ENCODE measurements at places on chromosomes 6 and 20.

GRCh38 chr6:83883240-83883639 is 23.8 kb downstream of the CYB5R4 start:
- DNase-seq: no peak

- no peak for DNase-seq
These were observed 74.0 kb upstream of the PROKR2 start for GRCh38 chr20:5390720-5391119.

- no peak for DNase-seq
These were observed 52.5 kb downstream of the NUDT3 start for GRCh38 chr6:34339971-34340370.

DNA sequence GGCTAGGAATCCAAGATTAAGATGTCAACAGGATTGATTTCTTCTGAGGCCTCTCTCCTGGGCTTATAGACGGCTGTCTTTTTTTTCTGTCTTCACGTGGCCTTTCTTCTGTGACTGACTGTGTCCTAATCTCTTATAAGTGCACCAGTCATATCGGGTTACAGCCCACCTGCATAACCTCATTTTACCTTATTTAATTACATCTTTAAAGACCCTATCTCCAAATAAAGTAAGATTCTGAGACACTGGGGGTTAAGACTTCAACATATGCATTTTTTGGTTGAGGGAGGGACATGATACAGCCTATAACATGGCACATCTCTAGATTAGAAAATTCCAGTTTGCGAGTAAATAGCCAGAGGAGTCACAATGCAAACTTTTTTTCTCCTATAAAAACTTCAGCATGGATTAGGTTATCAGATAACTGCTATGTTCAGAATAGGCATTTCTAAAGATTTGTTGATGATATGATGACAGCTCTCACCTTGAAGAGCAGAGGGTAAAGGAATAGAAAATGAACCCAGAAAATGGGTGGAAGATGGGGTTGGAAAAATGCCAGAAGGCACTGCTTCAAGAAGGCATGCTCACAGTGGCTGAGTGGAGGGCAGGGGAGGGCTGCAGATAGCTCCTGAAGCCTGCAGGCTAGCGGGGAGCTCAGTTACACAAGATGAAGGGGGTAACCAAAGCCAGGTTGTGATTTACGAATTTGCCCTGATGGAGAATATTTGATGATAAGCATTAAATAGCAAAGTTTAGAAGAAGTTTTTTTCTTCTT is 8.7 kb upstream of the PDE7B start:
- no peak for DNase-seq

GRCh38 chr20:31485450-31486339 is 10.6 kb downstream of the REM1 start:
- no peak for DNase-seq

DNA sequence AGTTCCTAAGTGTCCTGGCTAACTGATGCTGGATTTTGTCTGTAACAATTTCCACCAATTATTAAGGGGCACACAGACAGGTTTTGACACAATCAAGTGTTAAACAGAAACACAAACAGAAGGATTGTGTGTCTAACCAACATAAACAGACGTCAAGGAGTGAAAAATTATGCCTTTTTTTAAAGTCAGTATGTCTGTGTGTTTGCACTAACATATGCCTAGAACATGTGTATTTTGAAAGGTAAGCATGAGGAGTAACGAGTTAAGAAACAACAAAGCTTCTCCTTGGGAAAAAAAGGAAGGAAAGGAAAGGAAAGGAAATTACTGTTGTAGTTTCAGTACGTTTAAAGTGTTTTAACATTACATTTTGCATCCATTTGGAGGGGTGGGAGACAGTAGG is 466.3 kb upstream of the ID4 start:
- no peak for DNase-seq

DNA sequence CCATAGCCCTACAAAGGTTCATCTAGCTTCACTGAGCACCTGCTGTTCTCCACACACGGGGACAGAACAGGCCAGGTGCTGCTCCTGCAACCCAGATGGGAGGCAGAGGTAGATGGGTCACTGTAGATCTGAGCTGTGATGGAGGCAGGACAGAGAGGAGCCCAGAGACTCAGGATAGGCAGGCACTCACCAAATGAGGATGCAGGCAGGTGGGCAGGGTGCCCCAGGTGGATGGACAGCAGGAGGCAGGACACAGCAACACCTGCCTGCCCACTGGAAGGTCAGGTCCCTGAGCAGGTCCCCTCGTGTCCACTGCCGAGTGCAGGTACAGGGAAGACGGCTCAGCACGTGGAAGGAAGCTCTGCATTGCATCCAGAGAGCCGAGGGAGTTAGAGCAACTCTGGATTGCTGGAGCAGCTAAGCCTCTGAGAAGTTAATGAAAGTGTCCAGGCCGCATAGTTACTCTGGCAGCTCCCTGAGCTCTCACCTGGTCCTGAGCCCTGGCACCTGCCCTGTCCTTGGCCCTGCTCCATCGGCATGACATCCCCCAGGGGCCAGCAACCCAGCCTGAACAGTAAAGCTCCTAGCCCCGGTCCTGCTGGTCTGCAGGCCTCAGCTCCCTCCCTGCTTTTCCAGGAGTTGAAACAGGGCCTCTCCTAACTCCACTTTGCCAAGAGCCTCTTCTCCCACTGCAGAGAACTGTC is 4.9 kb upstream of the YTHDF1 start:
- no peak for DNase-seq

GRCh38 chr6:90914312-90914711 is 327.4 kb upstream of the MAP3K7 start:
- no peak for DNase-seq

DNA sequence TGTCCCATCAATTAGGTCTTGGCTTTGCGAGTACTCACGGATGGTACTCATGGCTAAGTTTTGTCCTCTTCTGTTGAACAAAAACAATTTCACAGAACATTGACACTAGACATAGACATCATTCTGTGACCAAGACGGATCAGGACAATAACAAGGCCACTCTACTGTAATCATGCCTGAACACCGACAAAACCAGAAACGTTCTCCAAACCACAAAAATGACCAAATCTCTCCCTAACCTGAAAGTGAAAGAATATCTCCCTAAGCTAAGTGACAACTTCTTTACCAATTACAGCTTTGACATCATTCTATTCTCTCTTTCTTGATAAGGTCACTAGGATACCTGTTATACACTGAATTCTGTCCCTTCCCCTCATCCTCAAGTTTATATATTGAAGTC is 40.0 kb upstream of the SLC2A12 start:
- DNase-seq: no peak

GRCh38 chr20:18289306-18289705 is 979 bp downstream of the ZNF133 start:
- DNase-seq: no peak

DNA sequence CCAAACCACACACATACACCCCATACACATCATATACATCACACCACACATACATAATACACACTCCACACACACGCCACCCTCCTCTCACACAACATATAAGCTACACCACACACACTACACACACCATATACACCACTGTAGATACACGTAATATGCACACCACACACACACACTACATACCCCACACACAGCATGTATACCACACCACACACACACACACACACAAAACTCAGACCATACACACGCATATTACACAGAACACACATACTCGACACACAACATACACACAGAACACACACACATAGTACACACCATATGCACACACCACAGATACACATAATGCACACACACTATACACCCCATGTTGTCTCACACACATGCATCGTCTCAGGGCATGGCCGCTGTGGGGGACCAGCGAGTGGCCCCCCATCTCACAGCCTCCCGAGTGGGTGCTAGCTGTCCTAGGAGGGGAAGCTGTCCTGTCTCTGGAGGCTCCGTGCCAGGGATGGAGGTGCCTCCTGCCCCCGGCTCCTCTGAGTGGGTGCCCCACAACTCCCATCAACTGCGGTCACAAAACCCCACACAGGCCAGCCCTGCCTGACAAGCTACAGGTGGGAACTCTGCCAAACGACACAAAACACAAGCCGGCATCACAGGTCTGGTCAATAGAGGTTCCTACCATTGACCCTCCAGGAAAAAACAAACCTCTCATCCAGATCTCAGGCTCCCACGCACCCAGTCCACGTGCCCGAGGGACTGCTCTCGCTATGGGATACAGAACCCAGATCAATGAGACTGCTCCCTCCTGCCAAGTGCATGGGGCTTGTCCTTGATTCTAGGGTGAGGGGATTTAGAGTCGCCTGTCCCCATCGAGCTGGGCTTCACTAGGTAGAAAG is 49.1 kb downstream of the DACT2 start:
- no peak for DNase-seq

GRCh38 chr6:72559555-72559954 is 62.3 kb upstream of the KCNQ5 start:
- no peak for DNase-seq

DNA sequence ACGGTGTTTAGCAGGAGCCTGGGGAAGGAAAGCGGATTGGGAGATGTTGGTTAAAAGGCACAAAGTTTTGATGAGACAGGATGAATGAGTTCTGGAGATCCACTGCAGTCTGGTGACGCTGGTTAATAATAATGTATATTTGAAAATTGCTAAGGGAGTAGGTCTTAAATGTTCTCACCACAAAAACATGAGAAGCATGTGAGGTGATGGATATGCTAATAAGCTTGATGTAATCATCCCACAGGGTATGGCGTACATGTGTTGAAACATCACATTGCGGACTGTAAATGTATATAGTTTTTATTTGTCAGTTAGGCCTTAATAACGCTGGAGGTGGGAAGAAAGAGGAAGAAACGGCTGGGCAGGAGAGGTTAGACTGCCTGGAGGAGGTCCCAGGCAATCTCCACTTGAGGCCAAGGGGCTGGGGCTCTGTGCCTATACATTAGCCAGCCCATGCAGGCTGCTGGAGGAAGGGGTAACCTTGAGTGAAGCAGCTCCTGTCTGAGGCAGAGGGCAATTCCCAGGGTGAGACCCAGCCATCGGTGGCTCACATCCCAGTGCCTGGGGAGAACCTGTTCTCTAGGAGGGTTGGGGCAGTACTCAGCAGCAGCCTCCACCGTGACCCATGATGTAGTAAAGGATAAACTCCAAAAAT is 188.2 kb upstream of the QKI start:
- no peak for DNase-seq

DNA sequence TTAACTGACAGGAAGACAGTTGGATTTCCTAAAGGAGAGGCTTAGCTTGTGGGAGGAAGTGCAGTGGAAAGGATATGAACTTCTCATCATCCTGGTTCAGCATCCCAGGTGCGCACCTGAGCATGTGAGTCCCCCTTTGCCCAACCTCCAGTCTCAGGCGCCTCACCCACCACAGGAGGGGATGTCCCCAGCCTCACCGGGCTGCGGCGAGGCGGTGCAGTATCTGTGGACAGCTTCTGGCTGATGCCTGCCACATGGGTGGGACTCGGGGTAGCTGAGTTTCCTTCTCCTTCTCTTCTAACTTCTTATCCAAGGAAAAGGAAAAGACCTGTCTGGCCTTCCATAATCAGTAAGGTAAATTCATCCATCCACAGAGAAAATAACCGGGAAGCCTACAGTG is 539.3 kb upstream of the AGPAT4 start:
- no peak for DNase-seq

All from stimulated activated CD4-positive, alpha-beta T cell treated with anti-CD3 and anti-CD28 coated beads, Interleukin-1b, Interleukin-23, amount 100 ng/mL, for 24 hours (primary cell).